ENCODE measurements at places on chromosomes 1 and 21.

DNA sequence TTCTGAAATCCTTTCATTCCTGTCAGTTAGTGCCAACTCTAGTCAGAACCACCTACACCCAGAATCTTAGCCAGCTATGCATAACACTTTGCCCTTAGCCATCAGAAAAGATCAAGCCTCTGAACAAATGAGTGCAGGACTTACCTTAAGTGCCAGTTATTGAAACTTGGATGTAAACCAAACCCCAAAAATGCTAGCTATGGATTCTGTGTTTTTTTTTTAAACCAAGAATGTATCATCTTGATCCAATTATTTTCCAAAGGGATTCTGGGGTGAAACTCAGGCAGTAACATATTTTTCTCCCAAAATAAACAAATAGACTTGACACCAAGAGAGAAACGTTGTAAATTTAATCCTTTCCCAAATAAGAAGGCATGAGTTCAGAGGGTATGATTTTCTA, 538.6 kb upstream of the ADAMTS5 start:
- DNase-seq: no peak

DNA sequence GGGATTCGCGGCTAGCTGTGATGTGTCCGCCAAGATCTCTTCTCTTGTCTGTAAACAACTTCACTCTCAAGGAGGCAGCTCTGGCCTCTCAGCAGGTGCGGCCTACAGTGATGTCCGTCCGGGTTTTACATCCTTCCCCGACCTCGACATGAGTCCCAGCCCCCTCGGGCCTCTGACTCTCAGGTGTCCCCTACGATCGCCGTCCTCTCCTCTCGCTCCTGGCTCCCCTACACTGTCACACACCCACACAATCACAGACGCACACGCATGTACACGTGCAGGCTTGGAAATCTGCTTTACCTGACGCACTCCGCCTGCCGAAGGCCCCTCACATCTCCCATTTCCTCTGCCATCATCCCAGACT, 797 bp upstream of the RSPH1 start:
- DNase-seq: no peak

- DNase-seq: peak; percentile 92
These were observed at the start of gene SPOCD1 for GRCh38 chr1:31815752-31816500. Gene SPOCD1 (minus strand): TSS chr1:31816022. CDS start chr1:31815333, 689 bp downstream.

GRCh38 chr1:52096216-52096615, 40.1 kb downstream of the BTF3L4 start:
- DNase-seq: no peak

- no peak for DNase-seq
These were observed 67.6 kb downstream of the POFUT2 start for GRCh38 chr21:45220071-45220481.

DNA sequence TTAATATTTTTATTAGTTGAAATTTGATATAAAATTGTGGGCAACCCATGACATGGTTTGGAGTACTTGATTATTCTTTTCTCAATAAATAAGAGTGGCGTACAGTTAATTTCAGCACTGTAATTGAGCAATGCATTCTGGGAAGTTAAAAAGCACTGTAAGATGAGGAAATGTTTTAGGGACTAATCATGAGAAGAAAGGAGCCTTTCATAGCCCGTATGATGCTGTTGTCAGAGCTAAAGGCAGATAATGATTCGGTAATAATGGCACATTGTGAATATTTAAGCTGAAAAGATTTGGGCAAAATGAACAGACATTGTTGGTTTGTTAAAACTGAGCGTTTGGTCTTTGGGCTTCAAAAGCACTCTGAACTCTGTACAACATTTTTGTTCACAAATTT, 139.3 kb downstream of the NFIA start:
- DNase-seq: no peak

DNA sequence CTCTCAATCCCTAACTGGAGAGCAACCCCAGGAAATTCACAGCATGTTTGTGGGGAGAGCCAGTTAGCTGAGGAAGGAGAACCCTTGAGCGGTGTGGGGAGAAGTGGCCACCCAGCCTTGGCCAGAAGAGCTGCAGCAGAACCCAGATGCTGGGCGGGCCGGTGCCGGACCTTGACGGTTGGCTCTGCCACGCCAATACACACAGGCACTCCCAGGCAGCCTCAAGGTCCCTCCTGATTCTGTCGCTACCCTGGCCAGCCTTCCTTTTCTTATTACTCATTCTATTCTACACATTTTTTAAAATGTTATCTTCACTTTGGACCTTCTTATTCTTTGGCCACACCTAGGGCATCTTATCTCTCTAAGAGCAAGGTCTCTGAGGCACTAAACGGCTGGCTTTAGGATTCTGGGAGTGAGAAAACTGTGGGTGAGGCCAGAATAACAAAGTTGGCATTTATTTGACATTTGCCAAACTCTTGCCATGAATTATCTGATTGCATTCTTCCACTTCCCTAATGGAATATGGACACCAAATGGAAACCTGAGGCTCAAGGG, 50.4 kb upstream of the GPR37L1 start:
- no peak for DNase-seq

- DNase-seq: no peak
These were observed 251.2 kb downstream of the TRABD2B start for GRCh38 chr1:47745715-47746609.

DNA sequence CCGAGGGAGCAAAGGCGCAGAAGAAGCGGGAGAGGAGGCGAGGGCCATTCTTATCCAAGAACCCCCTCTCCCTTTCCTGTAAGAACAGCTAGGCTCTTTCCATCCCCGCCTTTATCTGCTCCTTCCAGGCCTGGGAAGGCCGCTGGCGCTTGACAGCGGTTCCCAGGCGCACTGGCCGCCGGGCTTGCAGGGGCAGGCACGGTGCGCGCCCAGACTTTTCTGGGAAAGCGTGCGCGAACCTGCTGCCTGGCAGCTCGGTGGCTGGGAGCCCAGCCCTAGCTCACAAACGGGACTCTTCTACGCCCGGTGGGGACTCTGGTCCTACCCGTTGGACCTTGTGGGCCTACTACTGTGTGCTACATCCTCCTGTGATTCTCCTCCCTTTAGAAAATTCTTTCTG, 8.8 kb upstream of the IFNLR1 start:
- DNase-seq: no peak

- no peak for DNase-seq
These were observed 44.4 kb upstream of the ANGPTL7 start for GRCh38 chr1:11144570-11145256.

- peak; percentile 13 for DNase-seq
These were observed 25.6 kb downstream of the ALPL start for GRCh38 chr1:21534674-21535378.

GRCh38 chr1:67980028-67980427, 70.4 kb downstream of the DIRAS3 start:
- no peak for DNase-seq

DNA sequence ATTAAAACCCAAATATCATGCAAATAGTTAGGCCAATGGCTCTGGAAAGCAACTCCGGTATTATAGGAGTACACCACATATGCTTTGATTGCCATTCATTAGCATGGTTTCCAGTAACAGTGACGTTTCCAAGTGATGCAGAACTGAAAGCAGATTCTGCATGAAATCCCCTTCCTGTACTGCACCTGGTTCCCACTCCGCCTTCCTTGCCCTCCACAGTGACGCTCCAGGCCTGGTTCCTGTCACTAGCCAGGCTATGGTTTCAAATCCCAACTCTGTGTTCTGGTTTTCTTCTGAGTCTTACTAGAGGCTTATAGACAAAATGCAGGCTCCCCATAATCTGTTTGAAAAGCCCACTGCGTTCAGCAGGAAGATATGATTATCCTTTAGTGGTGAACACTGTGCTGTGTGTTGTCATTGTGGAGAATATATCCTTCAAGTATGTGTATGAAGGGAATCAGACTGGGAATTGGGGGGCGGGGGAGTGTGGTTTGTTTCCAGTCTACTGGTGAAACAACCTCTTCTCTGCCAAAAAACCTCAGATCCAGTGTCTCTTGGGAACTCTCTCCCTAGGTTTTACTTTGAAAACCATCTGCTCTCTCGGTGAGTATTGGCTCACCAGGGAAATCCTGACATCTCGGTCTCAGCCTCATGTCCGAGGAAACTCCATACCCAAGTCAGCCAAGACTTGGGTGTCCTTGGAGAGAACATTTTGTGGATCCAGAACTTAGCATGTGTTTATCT, 78.7 kb downstream of the TYW3 start:
- no peak for DNase-seq

- no peak for DNase-seq
These were observed 3.2 kb downstream of the EFHD2 start for GRCh38 chr1:15412843-15413242.

DNA sequence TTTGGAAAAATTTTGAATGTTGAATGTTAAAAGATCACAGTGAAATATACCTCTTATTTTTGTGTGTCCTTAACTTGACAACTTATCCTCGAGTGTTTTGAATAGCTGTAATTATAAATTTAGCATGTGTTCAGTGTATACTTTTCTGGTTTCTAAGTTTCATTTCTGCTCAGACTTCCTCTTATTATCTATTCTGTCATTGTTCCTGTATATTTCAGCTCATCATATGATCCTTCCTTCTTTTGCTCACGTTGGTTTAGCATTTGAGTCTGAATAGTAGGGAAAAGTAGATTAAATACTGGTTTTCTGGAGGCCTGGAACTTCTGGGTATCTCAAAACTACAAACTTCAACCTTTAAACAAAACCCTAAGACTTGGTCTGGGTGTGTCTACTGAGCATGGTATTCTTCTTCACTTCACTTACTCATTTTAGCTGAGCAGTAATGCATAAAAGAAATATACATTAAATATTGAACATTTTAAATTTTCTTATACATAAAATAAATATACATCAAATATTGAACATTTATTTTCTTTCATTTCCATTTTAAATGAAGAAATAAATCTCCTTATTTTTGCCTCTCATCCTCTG, 3.3 kb upstream of the ATP6V1G3 start:
- DNase-seq: no peak

Data from stimulated activated naive CD8-positive, alpha-beta T cell treated with anti-CD3 and anti-CD28 coated beads, Interleukin-15, Interleukin-2, amounts not matched to agents 100 U/mL and 50 U/mL, for 24 hours (primary cell).